ENCODE measurements at places on chromosomes 2 and 18. TPM values are rescaled to one million over a fixed set of nuclear protein-coding genes. Genes with fewer than 3 reads are reported as not detected.

KIAA2012 gene
- total RNA-seq: not detected

RGPD4 gene
- total RNA-seq: not detected

ICOS gene
- total RNA-seq: 52.0 TPM

DSG2 gene
- 1.3 TPM for total RNA-seq

HOXD4 gene
- total RNA-seq: not detected

RGPD8 gene
- 4.1 TPM for total RNA-seq

AKAIN1 gene
- not detected for total RNA-seq

PSMA8 gene
- total RNA-seq: 0.89 TPM

DHRS9 gene
- total RNA-seq: not detected

SMYD1 gene
- total RNA-seq: not detected

LYPD1 gene
- not detected for total RNA-seq

TMEM247 gene
- not detected for total RNA-seq

ARHGAP25 gene
- total RNA-seq: 94.9 TPM

SERPINB10 gene
- total RNA-seq: not detected

CKAP2L gene
- 78.1 TPM for total RNA-seq

BCL11A gene
- total RNA-seq: 0.30 TPM

ITGB6 gene
- total RNA-seq: not detected

FOXI3 gene
- total RNA-seq: not detected

PDE11A gene
- total RNA-seq: not detected

TCF23 gene
- not detected for total RNA-seq

CMPK2 gene
- 94.3 TPM for total RNA-seq

NCKAP5 gene
- not detected for total RNA-seq

RSAD2 gene
- 100 TPM for total RNA-seq

ALPI gene
- total RNA-seq: not detected

ABCB11 gene
- not detected for total RNA-seq

POTEI gene
- not detected for total RNA-seq

SIX3 gene
- total RNA-seq: not detected

QPCT gene
- total RNA-seq: not detected

PPM1G gene
- total RNA-seq: 109 TPM

SRD5A2 gene
- not detected for total RNA-seq

CACNB4 gene
- total RNA-seq: 0.21 TPM

MYO5B gene
- not detected for total RNA-seq

POTEJ gene
- total RNA-seq: not detected

PLA2R1 gene
- total RNA-seq: not detected

UGT1A3 gene
- total RNA-seq: not detected

TRABD2A gene
- total RNA-seq: 70.2 TPM

C2orf72 gene
- 0.15 TPM for total RNA-seq

NFATC1 gene
- total RNA-seq: 37.1 TPM

CDH7 gene
- total RNA-seq: not detected

LCT gene
- total RNA-seq: 0.12 TPM

CTAGE1 gene
- not detected for total RNA-seq

EML6 gene
- total RNA-seq: 1.2 TPM

STK39 gene
- total RNA-seq: 31.4 TPM

ALLC gene
- total RNA-seq: not detected

ZBTB7C gene
- 0.15 TPM for total RNA-seq

KYNU gene
- not detected for total RNA-seq

AFF3 gene
- total RNA-seq: 7.4 TPM

ELAC1 gene
- 9.1 TPM for total RNA-seq

CUL3 gene
- total RNA-seq: 74.9 TPM

IL1F10 gene
- total RNA-seq: not detected

REEP1 gene
- total RNA-seq: 0.17 TPM

ABCG8 gene
- total RNA-seq: not detected

GPR35 gene
- total RNA-seq: 4.1 TPM

PPIG gene
- total RNA-seq: 61.7 TPM

ZAP70 gene
- 302 TPM for total RNA-seq

CCDC93 gene
- total RNA-seq: 39.1 TPM

TMEM182 gene
- 4.1 TPM for total RNA-seq

EMILIN2 gene
- total RNA-seq: 23.0 TPM
